GM13977 (cell line): ENCODE measurements at places on chromosomes 11 and 22.
A peak's percentile ranks its signal among the peaks of the same experiment; 100 is the strongest.

GRCh38 chr11:110141812-110142211, 48.6 kb downstream of the ZC3H12C start:
- no peak for DNase-seq

DNA sequence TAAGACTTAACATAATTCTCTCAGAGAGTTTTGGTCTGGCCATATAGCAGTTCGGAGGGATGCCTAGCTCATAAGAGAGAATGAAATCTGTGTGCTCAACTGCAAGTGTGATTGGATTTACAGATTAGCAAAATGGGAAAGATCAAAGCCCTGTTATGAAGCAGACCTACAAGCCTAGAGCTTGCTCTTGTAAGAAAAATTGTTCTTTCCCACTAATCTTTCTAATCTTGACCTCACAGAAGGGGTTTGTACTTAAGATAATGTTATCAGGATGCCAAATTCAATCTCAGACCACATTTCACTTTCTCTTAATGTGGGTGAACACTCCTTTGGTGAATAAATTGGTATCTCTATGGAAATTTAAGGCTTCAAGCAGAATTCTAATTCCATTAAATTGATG, 267.2 kb downstream of the RAB38 start:
- no peak for DNase-seq

DNA sequence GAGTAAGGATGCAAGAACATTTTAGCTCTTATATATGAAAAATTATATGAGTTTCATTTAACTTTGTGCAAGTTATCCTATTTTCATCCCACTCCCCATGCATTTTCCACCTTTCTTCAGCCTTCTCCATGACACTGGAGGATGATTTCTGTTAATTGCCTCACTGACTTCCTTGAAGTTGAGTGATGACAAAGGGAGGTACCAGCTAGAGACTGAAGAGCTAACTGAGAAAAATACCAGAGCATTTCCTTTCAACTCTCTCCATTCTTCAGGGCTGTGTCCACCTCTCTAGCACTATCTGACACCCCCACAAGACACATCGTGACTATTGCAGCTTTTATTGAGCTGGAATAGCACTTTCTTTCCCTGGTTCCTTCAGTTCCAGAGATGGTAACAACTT, 711.6 kb upstream of the LRRC4C start:
- DNase-seq, result no peak

- no peak for DNase-seq
Observed at GRCh38 chr11:83195143-83195466, 1.6 kb downstream of the ANKRD42 start.

DNA sequence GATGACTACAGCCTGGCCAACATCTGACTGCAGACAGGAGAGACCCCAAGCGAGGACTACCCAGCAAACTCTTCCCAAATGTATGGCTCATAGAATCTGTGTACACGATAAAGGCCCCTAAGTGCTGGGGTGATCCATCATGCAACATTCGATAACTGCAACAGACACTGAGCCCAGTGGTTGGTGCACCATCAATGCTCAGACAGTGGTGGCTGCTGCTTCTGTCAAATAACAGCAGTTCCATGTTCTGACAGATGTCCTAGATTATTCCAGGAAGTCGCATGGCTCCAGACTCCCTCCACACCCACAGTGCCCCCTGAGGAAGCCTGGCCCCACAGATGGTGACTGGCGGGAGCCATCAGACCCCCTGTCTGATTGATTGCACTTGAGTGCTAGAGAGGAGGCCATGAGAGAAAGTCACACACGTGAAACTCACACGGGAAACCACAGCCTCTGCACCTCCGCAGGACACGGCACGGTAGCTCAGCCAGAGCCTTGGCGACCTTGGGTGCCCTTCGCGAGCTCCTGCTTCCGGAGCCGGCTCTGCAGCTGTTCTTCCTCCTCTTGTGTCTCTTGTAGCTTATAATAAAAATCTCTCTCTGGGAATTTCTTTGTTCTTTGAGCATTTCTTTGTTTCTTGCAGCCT, 1155.9 kb downstream of the TBC1D22A start:
- no peak for DNase-seq

- no peak for DNase-seq
Observed at GRCh38 chr11:116211147-116211546, 561.6 kb downstream of the BUD13 start.

DNA sequence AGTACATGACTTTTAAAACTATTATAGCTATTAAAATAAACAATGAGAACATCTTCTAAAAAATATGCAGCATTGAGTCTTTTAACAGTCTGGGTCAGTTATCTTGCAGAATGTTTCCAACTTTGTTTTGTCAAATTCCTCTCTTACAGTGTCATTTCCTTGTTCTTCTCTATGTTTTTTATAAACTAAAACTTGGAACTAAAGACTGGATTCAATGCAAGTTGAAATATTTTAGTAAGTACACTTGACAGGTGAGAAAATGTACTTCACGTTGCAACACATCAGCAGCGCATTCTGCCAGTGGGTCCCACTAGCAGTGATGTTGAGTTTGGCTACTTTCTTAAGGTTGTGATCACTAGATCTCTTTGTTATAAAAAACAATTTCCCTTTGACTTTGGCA, 1407.6 kb upstream of the RAG2 start:
- no peak for DNase-seq

- peak; percentile 60 for DNase-seq
Observed at GRCh38 chr11:128472128-128473089, 114.9 kb downstream of the ETS1 start.

GRCh38 chr11:19679952-19680828, 32.4 kb upstream of the NAV2 start:
- no peak for DNase-seq

DNA sequence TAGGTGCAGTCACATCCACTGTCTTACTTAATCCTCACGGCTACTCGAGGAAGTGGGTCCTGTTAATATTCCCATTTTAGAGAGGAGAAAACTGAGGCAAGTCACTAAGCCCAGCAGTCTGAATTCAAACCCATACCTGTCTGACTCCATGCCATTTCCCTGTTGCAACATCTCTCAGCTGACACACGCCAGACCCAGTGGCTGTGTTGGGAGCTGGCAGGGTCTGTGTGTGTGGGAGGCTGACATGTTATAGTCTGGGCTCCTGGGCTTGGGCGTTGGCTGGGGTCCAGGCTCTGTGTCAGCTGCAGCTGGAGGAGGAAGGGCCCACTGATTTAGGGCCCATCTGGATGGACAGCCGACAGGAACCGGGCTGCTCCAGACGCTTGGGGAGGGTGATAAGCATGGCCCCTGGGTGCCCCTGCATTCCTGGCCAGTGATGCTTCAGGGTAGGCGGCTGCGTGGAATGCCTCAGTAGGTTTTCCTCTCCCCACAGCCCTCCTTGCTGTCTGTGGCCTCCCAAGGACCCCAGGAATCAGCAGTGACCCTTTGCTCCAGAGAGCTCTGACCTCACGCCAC, 562.5 kb downstream of the MN1 start:
- no peak for DNase-seq

GRCh38 chr11:126102436-126102981, 39.8 kb upstream of the CDON start:
- no peak for DNase-seq

DNA sequence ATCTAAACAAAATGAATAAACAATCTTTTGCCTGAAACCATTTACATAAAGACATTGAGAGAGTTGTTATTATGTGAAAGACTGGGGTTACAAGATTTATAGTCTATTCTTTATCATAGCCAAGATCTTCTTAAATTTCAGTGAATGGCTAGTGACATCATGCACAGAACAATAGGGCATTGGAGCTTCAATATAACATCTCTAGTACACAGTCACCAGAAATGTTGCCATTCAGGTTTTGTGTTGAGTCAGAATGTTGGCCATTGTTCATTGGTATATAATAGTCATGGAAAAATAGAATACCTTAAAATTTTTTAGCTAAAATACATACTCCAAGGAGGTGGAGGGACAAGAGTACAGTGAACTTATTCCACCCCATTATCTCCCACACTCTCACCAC, 44.3 kb downstream of the SLC5A12 start:
- DNase-seq, result no peak

DNA sequence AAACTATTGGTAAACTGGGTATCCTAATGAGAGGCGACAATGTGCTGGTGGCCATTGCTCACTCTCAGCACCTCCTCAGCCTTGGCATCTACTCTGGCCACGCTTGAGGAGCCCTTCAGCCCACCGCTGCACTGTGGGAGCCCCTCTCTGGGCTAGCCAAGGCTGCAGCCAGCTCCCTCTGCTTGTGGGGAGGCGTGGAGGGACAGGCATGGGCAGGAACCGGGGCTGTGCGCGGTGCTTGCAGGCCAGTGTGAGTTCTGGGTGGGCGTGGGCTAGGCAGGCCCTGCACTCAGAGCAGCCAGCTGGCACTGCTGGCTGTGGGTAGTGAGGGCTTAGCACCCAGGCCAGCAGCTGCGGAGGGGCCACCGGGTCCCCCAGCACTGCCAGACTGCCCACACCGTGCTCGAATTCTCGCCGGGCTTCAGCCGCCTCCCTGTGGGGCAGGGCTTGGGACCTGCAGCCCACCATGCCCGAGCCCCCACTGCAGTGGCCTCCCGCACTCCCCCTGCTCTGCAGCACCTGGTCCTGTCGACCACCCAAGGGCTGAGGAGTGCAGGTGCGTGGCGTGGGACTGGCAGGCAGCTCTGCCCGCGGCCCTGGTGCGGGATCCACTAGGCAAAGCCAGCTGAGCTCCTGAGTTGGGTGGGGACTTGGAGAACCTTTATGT, 575.9 kb upstream of the ANO3 start:
- DNase-seq, result no peak

GRCh38 chr22:27594020-27594419, 207.5 kb downstream of the MN1 start:
- DNase-seq, result no peak

GRCh38 chr11:72209101-72209500, 7.5 kb upstream of the FOLR2 start:
- DNase-seq, result no peak

DNA sequence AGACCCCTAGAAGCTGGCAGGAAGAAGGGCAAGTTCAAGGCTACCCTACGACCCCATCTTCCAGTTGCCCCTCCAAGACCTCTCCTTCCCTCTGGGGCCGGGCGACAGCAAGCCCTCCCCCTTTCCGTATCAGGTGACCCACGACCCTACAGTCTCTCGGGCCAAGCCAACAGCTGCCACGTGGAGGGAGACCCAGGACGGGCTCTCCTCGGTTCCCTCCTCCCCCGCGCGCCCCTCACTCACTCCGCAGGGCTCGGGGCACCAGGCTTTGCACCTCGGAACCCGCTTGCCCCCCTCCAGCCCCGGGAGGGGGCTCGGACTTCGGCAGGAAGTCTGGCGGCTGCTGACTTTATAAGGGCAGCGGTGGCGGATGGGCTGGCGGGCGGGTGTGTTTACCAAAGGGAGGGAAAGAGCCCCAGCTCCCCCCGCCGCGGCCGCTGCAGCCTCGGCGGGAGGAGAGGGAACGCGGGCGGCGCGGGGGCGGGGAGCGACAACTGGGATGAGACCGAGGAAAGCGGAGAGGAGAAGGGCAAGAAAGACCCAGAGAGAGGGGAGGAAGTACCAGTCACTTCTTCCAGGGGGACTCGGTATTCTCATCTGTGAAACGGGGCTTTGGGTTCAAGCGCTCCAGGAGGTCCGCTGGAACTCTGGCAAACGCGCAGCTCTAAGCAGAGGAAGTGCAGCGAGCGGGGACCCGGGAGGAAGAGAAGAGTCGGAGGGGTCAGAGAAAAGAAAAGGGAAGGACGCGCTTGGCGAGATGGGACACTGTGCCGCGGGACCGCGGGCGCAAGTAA, 767 bp downstream of the SLC43A1 start:
- peak; percentile 72 for DNase-seq

DNA sequence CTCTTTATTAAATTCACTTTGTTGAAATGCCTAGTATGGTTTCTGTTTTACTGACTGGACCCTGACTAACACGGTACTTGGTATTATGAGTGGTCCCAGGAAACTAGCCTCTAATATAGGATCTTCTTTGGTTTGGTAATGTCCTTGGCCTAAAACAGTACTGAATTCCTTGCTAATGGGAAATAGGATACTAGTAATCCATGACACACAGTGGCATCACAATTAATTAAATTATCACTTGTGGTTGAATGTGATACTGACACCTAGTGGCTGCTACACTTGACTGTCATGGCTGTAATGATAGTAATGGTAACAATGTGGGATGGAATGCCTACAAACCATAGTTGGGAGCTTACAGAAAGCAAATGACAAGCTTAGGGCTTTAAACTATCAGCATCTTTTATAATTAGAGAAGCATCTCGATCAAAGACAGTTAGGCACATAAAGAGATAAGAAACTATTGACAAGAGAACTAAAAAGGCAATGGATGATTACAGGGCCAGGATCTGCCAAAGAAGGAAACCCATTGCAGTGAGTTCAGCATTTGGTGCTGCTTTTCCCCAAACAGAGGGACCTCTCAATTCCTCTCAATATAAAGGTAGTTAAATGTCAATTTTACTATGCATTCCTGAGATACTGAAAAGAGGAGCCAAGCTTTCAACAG, 8.6 kb downstream of the DNHD1 start:
- DNase-seq, result peak; percentile 45

- DNase-seq, result no peak
Observed at GRCh38 chr11:132638423-132638822, 893.9 kb downstream of the OPCML start.

DNA sequence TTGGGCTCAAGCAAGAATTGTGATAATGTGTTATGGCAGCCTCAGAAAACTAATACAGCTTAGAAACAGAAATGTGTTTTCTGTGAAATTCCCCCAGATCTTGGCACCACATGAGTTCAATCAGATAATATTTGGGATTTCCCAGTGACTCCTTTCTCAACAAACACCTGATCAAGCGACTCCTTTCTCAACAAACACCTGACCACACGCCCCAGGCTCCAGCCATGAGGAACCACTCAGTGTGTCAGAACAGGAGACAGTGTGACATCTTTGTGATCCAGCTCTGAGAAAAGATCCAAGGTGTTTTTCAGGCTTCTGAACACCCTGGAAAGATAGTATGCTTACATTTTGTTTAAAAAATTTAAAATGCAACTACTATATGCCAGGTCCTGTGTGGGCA, 1.9 kb upstream of the UVRAG start:
- peak; percentile 30 for DNase-seq

DNA sequence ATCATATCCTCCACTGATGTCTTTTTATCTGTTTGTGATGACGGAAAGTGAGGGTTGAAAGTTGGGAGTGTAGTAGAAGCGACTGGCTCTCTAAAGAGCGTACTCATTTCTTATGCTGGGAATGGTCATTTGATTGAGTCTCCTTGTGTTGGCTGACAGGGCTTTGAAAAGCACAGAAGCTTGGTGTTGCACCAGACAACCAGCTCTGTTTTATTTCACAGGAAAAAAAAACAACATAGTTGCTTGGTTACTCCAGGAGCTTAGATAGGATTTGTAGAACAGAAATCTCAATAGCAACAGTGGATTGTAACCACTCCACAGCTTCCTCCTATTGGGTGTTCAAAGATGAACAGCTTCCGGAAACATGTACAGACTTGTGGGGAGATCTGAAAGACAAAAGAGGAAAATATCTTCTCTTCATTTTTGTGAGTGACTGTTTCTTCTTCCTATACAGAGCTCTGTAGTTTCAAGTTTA, 2.7 kb downstream of the RBM14 start:
- DNase-seq, result no peak

- no peak for DNase-seq
Observed at GRCh38 chr22:49748514-49748913, 79.2 kb downstream of the BRD1 start.

- DNase-seq, result no peak
Observed at GRCh38 chr11:74055938-74056337, 47.1 kb upstream of the UCP3 start.
